ENCODE measurements at places on chromosomes 3 and 15.

GRCh38 chr15:75530169-75530568, 48.9 kb downstream of the PTPN9 start:
- no peak for DNase-seq

DNA sequence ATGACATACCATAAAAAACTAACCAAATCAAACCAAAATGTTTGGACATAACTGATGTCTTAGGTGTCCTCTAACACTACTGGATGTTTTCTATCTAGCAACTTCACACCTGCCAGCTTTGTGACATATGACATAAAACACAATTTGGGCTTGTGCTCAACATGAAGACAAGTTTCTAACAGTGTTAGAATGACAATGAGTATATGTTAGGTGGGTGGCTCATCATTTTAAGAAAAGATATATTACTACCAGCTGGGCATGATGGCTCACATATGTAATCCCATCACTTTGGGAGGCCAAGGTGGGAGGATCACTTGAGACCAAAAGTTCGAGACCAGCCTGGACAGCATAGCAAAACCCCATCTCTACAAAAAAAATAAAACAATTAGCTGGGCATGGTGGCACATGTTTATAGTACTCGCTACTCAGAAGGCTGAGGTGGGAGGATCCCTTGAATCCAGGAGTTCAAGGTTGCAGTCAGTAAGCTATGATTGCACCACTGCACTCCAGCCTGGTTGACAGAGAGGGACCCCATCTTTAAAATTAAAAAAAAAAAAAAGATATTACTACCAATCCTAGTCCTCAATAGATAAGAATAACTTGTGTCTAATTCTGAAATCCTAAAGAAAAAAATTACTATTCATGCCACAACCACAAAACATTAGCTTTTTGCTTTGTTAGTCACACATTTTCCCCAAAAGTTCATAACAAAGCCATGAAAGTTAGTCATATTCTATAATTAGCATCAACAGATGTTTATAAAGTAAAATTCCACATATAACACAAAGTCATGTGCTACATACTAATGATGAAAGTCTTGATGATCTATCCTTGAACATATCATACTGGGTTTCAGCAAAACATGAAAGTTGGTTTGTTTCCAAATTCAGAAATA, 59.9 kb downstream of the LRRFIP2 start:
- DNase-seq, result no peak

GRCh38 chr3:185658504-185658912, 72.4 kb downstream of the SENP2 start:
- DNase-seq, result no peak

DNA sequence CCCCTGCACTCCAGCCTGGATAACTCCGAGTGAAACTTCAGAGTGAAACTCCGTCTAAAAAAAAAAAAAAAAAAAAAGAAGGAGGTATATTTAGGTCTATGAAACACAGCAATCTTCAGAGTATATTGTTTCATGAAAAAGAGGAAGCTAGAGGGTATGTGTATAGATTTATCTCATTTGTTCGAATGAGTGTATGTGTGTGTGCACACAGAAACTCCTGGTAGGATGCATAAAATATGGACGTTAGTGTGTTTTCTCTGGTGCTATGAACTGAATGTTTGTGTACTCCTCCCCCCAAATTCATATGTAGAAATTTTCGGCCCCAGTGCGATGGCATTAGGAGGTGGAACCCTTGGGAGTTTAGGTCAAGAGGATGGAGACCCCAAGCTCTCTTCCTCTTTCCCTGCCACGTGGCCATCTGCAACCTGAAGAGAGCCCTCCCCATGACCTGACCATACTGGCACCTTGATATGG, 98.6 kb upstream of the KLF13 start:
- no peak for DNase-seq

DNA sequence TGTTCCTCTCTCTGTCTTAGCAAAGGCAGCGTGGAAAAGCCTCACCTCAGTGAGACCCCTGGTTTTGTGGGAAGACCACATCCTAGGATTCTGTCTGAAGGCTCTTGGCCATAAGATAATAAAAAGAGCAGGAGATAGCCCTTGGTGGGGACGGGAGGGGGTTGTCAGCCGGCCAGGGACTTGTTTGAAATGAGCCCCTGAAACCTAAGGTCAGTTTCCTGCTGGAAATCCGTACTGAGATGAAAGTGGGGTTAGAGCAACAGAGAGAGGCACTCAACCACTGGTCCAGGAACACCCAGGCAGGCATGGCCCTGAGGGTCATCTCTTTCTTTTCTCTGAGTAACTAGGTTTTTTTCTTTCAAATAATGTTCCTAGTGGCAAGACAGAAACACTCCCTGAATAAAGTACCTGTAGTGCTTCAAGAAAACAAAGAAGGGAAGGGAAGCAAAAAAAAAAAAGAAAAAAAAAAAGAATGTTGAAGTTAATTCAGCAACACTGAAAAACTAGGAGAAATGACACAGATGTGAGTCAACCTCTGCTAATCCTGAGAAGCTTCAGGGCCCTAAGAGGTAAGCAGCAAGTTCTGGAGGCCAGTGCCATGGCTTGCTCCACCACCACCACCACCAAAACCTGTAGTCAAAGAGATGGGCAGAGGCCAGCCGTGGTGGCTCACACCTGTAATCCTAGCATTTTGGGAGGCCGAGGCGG, 3.2 kb downstream of the ITGB5 start:
- DNase-seq, result no peak

DNA sequence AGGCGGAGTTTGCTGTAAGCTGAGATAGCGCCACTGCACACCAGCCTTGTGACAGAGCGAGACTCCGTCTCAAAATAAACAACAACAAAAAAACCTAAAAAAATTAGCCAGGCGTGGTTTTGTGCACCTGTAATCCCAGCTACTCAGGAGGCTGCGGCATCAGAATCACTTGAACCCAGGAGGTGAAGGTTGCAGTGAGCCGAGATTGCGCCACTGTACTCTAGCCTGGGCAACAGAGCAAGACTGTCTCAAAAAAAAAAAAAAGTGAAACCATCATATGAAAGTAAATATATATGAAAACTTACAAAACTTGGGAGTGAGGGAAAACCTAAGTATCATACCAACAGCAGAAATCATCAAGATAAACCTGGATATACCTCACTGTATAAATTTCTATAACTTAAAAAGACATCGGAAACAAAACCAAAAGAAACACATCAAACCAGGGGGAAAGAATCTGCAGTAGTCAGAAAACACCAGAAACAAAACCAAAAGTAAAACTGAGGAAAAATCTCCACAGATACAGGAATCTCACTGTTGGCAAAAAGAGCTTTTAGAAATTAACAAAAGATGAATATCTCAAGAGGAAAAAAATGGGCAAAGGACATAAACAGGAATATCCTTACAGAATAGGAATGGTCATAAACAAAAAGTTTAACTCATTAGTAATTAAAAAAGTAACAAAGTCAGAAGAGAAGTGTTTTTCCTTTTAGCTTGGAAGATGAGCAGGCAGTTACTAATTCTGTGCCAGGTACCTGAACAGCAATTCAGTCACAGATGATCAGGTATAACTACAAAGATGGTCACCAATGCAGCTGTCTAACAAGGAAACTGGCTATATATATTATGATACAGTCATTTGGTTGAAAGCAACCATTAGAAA, 41.3 kb downstream of the ETV5 start:
- no peak for DNase-seq

GRCh38 chr3:78238811-78239210, 1198.9 kb downstream of the ROBO2 start:
- DNase-seq, result no peak

DNA sequence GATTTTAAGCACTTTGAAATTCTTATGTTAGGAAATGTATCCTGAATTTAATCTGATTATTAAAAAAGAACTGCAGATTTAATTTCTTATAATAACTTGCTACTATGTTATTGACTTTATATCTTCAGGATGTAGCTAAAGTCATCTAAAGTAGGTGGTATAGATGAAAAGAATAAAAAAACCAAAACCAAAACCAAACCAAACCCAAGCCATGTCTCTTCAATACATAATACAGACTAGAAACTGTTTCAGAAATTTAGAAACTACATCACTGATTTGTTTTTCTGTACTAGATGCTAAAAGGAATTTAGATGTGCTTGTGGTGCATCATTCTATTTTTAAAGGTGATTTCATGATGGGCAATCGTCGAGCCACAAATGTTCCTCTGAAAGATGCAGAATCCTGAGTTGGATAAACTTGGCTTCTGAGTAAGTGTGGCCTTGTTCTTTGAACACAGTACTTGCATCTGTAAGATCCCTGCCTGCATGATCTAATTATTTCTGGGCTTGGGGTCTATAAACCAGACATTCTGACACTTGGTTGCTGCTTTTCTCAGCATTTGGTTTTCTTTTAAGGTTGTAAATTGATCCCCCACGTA, 287.1 kb upstream of the SUCLG2 start:
- no peak for DNase-seq

- no peak for DNase-seq
Measured at GRCh38 chr3:72490688-72491435, 357.4 kb downstream of the SHQ1 start.

DNA sequence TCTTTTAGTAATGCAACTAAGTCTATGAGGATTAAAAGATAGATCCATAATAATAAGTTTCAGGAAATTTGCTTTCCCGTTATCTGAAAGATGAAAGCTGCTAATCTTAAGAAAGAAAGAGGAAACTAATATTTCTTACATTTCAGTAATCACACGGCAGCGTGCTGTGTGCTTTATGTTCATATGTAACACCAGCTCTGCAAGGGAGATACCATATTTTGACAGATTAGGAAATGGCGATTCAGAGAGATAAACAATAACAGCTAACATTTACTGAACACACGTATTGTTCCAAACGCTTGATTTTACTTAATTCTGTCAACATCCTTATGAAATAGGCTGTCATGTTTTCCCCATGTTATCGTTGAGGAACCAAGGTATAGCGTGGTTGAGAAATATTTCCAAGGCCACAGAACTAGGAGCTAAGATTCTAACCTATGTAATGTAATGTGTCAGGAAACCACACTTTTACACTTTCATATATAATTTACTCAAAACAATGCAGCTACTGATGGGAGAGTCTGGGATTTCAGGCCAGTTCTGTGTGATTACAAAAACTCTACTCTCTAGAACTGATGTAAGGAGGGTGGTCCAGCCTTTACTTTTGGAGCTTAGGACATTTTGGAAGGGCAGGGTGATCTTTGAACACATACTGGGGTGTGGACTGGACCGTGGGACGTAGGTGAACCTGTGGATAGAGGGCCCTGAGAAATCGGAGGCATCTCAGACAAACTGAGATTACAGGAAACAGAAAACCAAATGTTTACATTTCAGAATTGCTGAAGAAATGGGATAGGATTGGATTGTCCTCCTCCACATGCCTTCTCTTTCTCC, 100.6 kb downstream of the IL1RAP start:
- no peak for DNase-seq

DNA sequence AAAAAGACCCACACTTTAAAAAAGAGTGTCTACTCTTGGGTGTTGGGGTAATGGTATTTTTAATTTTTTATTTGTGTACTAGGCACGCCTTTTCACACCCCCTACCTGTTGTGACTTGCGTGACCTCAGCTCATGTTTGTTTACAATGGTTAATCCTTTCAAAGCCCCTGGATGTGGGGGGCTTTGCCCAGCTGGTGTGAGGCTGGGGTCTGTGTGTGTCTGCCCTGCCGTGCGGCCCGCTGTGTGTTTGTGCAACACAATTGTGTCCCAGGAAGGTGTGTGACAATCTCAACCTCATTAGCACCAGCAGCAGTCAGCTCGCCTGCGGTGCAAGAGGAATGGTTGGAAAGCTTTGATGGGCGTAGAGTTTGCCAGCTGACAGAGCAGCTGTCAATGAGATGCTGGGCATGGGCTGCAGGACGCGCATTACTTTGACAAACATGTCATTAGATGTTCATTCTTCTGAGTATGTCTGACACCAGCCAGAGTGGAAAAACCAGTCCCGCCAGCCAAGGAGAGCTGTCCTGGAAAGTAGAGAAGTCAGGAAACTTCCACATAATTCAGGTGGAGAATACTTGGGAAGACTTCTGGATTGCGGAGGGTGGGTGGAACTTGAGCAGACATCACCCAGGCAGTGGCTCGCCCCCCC, 9.6 kb downstream of the LRRK1 start:
- no peak for DNase-seq

DNA sequence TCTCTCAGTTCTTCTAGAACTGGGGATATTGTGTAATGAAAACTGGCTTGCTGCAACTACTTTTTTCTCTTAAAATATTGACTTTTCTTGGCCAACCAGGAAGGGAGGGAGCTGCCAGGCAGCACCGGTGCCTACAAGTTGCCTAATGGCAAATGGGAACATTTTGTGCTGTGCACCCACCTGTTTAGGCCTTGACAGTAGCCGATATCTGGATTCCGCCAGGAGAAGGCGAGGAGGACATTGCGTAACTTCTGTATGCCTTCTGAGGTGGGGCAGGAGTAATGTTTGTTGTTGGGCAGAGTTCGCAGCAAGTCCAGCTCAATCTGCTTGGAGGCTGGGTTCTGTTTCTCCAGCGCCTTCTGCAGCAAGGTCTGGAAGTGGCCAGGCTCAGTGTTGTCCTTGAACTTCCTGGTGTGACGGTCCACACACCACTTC, 64.9 kb downstream of the TBC1D2B start:
- DNase-seq, result no peak

GRCh38 chr3:128133273-128133883, 9.8 kb upstream of the RUVBL1 start:
- DNase-seq, result no peak

DNA sequence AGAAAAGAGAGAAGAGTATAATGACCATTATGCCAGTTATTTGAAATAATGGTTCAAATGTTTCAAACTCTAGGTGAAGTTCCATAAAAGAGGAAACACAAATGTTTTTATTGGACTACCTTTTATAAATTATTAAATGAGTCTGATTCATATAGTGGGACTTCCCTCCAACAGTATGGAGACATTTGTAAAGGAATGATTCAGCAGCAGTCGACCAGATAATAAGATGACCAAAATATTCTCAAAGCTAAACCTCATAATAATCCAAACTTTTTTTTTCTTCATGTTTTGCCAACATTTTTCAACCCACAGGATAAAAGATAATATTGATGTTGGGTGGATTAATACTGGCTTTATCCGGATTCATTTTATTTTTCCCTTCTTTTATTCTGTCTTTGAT, 18.8 kb downstream of the TIPARP start:
- DNase-seq, result no peak

DNA sequence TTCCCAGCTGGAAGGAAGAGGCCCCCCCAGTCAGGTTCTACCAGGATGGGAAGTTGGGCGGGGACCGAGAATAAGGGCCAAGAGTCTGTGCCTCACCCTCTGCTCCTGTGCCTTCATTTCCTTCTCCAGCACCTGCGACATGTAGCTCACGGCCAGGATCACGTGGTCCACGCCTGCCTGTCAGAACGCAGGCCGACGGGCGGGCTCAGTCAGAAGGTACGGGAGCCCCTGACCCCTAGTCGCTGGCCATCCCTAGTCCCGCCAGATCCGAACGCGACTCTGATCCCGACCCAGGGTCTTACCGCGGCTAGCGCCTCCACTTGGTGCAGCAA, 489 bp downstream of the GMPPB start:
- peak; percentile 56 for DNase-seq

- DNase-seq, result no peak
Measured at GRCh38 chr3:13532631-13533030, 16.3 kb upstream of the FBLN2 start.
